Activated CD4-positive, alpha-beta T cell treated with anti-CD3 and anti-CD28 coated beads, Interleukin-2, amount 10 ng/mL, durations not matched to agents 7 days and 5 days (primary cell): ENCODE measurements at places on chromosomes 6 and 20. TPM values are rescaled to one million over a fixed set of nuclear protein-coding genes. Genes with fewer than 3 reads are reported as not detected.

Gene SGK2
- 0.40 TPM for total RNA-seq

Gene SAMD10
- total RNA-seq, result 17.2 TPM

GRCh38 chr6:21665392-21666200 lies 72.0 kb downstream of the SOX4 start:
- H3K27ac ChIP-seq, result no peak overlapping the region
- no peak for DNase-seq
- H3K36me3 ChIP-seq, result peaks cover 2% of the 10 kb centered on the region
- peaks cover 79% of the 10 kb centered on the region for H3K27me3 ChIP-seq

DNA sequence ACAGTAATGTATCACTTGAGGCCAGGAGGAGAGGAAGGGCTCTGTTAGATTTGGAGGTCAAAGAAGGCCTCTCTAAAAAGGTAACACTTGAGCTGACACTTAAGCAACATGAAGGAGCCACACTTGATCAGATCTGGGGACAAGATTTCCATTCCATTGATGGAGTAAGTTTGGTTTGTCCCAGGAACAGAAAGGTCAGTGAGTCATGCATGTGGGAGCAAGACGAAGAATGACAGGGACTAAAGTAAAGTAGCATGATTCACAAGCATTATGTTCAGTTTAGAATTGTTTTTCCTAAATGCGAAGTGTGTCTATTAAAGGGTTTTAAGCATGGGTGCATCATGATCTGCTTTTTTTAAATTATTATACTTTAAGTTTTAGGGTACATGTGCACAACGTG lies 47.4 kb downstream of the COL21A1 start:
- no peaks in the 10 kb centered on the region for H3K27me3 ChIP-seq
- H3K27ac ChIP-seq, result no peak overlapping the region
- H3K36me3 ChIP-seq, result no peaks in the 10 kb centered on the region

- H3K27ac ChIP-seq, result peak overlapping the region; percentile 77
- peaks cover 13% of the 10 kb centered on the region for H3K36me3 ChIP-seq
- H3K4me3 ChIP-seq, result peak overlapping the region; percentile 82
- H3K4me1 ChIP-seq, result peaks cover 62% of the 10 kb centered on the region
These were observed 1.6 kb downstream of the HLA-DQB1 start for GRCh38 chr6:32664827-32665362.

Gene OR2H1
- total RNA-seq, result not detected

DNA sequence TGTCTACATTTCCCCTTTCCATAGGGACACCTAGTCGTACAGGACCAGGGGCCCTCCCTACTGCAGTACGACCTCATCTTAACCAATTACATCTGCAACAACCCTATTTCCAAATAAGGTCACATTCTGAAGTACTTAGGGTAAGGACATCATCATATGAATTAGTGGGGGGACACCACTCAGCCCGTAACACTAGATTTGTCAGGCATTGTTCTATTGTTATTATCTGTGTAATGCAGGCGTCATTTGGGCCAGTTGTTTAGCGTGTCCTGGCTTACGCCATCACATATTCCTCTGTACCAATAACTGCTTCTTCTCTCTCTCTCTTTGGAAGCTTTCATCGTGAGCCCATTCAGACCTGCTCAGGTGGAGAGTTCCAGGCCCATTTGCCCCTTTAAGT lies 89.3 kb downstream of the CAP2 start:
- H3K36me3 ChIP-seq, result no peaks in the 10 kb centered on the region
- no peak overlapping the region for H3K4me3 ChIP-seq
- DNase-seq, result no peak
- H3K4me1 ChIP-seq, result no peaks in the 10 kb centered on the region
- H3K27me3 ChIP-seq, result no peaks in the 10 kb centered on the region
- no peak overlapping the region for H3K27ac ChIP-seq

Gene HMGCLL1
- not detected for total RNA-seq

Gene SPATS1
- not detected for total RNA-seq

GRCh38 chr6:69232008-69232407 lies 564.8 kb downstream of the LMBRD1 start:
- no peaks in the 10 kb centered on the region for H3K36me3 ChIP-seq
- H3K27me3 ChIP-seq, result no peaks in the 10 kb centered on the region
- no peak for DNase-seq
- no peaks in the 10 kb centered on the region for H3K4me1 ChIP-seq
- H3K4me3 ChIP-seq, result no peak overlapping the region
- H3K27ac ChIP-seq, result no peak overlapping the region

DNA sequence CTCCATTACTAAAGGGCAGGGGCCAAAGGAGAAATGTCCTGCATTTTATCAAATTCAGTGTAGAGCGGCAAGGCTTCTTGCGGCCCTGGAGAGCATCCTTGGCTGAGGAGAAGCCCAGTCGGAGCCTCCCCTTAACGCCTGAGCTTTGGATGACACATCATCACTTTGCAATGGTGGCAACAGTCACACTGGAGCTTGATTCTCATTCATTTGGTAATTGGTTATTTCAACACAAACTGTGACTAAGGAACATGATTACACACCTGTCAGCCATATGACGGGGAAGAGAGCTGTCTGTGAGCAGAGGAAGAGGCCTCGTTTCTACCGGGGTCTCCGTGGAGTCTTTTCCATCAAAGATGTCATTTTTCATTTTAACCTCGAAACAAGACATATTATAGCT lies 81.4 kb downstream of the SOBP start:
- no peaks in the 10 kb centered on the region for H3K36me3 ChIP-seq
- H3K27ac ChIP-seq, result no peak overlapping the region
- no peak for DNase-seq
- H3K4me1 ChIP-seq, result no peaks in the 10 kb centered on the region

DNA sequence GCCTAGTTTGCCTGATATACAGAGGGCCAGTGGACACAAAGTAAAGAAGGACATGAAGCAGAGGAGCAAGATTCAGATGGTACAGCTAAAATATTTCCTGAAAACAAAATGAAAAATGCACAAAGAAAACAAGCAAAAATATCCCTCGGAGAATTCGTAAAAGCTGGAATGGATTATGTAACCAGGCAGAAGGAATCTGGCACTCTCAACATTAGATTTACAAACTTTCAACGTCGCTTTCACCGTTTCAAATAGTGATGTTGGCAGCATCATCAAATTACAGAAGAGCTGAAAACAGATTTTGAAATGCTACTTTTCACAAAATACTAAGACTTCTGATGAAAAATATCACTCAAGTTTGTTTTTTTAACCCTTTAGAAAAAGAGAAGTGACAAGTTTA lies 11.7 kb downstream of the SMLR1 start:
- no peak for DNase-seq
- no peak overlapping the region for H3K4me3 ChIP-seq
- H3K36me3 ChIP-seq, result no peaks in the 10 kb centered on the region
- H3K27me3 ChIP-seq, result no peaks in the 10 kb centered on the region

- H3K27ac ChIP-seq, result no peak overlapping the region
- no peak overlapping the region for H3K4me3 ChIP-seq
- no peak for DNase-seq
- H3K27me3 ChIP-seq, result no peaks in the 10 kb centered on the region
These were observed 116.6 kb downstream of the PLCB4 start for GRCh38 chr20:9185511-9185910.

DNA sequence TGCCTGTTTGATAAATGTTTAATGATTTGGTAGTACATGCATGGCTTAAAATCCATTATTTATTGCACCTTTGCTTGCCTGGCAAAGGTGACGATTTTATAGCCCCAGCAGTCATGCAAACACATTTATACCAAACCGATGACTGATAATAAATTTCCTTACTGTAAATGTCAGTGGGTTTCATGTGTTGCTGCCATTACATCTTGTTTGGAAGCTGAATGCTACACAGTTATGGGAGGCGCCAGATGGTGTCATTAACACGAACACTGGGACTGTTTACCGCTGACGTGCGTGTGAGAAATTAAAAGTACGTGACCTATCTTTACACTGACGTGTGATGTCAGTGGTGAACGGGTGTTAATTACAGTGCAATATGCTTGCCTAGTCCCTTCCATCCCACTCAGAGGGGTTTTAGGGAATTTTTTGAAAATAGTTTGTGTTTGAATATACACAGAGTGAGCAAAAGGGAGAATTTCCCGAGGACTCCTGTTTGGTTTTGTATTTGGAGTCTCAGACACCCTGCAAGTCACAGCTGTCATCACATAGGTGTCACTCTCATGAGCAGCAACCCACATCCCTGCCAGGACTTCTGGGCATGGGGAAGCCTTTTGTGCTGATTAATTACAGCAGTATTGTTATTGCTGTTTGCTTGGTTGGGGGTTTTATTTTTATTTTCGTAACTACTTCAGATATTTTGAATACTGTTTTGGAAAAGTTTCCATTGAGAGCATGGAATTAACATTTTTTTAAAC lies 151.8 kb upstream of the INSM1 start:
- H3K4me1 ChIP-seq, result no peaks in the 10 kb centered on the region
- peaks cover 6% of the 10 kb centered on the region for H3K27me3 ChIP-seq
- H3K4me3 ChIP-seq, result no peak overlapping the region

DNA sequence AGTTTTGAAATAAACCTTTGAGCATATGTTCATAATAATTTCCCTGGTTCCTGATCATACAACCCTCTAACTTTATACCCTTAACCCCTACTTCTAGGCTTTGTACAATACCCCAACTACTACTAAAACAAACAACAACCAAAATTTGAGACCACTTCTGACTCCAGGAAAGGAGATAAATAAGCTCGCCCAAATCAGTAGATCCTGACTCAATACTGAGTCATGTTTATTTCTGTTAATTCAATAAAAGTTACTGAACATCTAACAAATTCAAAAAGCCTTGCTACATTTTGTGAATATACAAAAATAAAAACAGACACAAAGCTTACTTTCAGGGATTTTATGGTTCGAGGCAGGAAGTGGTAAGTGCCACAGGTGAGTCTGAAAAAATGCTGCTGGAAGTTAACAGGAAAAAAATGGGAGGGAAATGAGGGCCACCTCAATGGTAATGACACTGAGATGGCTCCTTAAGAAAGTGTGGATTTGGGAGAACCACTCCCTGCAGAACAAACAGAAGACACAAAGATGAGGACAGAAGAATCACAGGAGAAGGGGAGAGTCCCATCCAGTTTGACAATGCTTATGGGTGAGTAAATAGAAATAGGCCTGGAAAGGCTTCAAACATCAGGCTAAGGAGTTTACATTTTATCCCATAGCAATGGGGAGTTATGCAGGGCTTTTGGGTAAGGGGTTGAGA lies 63.4 kb downstream of the DST start:
- no peak overlapping the region for H3K4me3 ChIP-seq
- no peaks in the 10 kb centered on the region for H3K27me3 ChIP-seq
- no peaks in the 10 kb centered on the region for H3K36me3 ChIP-seq
- no peaks in the 10 kb centered on the region for H3K4me1 ChIP-seq
- H3K27ac ChIP-seq, result no peak overlapping the region
- no peak for DNase-seq

Gene MLIP
- not detected for total RNA-seq

Gene TNFRSF21
- 0.27 TPM for total RNA-seq

Gene ZBTB2
- 28.3 TPM for total RNA-seq

- DNase-seq, result no peak
- no peaks in the 10 kb centered on the region for H3K27me3 ChIP-seq
- no peak overlapping the region for H3K27ac ChIP-seq
- peaks cover 23% of the 10 kb centered on the region for H3K4me1 ChIP-seq
- H3K4me3 ChIP-seq, result no peak overlapping the region
These were observed 55.9 kb downstream of the MAP3K5 start for GRCh38 chr6:136736281-136736960.

- H3K27ac ChIP-seq, result no peak overlapping the region
- H3K27me3 ChIP-seq, result peaks cover 3% of the 10 kb centered on the region
- H3K4me3 ChIP-seq, result no peak overlapping the region
- no peaks in the 10 kb centered on the region for H3K36me3 ChIP-seq
- no peaks in the 10 kb centered on the region for H3K4me1 ChIP-seq
- DNase-seq, result no peak
These were observed 135.8 kb upstream of the FOXA2 start for GRCh38 chr20:22720206-22720605.

- no peak for DNase-seq
- peaks cover 3% of the 10 kb centered on the region for H3K27me3 ChIP-seq
- H3K36me3 ChIP-seq, result no peaks in the 10 kb centered on the region
These were observed 224.4 kb downstream of the OGFRL1 start for GRCh38 chr6:71513036-71513435.

DNA sequence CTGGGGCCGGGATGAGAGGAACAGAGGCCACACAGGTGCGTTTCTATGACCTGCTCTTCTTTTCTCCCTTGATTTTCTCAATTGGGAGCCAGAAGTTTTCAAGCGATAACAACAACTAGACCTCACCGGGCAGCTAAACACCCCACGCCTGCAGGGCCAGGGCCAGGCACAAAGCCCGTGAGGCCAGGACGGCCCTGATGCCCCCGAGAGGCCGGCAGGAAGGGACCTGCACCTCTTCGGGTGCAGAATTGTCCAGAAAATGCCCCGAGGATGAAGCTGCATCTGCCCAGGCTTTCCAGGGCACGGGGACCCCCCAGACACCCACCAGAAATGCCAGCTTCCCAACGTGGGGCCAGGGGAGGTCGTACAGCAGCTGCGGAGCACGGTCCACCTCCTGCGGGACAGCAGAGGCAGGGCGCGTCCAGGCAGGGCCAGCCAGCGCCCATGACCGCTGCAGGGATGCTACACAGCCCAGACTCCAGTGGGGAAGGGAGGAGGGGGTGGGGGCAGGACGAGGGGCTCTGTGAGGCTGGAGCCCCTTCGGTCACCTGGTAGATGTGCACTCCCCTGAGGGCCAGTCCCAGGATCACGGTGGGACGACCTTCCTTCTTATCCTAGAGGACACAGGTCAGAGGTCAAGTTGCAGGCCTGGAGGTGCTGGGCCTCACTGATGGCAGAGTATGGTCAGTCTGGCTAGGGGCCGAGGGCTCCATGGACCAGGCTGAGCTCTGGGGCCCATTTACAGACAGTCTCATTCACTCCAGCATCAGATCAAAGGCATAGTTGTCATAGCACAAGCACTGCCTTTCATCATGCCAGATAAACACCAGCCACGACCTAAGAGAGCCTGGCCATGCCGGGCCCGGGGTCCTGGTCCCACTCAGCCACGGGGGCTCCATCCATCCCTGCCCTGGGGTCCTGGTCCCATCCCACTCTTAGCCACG lies 16.4 kb downstream of the FRMD1 start:
- no peak for DNase-seq
- H3K4me3 ChIP-seq, result no peak overlapping the region
- H3K36me3 ChIP-seq, result no peaks in the 10 kb centered on the region

GRCh38 chr20:50919567-50919966 lies 11.7 kb downstream of the ADNP start:
- no peaks in the 10 kb centered on the region for H3K27me3 ChIP-seq
- H3K36me3 ChIP-seq, result peaks cover 30% of the 10 kb centered on the region
- peaks cover 49% of the 10 kb centered on the region for H3K4me1 ChIP-seq
- peak overlapping the region; percentile 1 for H3K27ac ChIP-seq
- no peak overlapping the region for H3K4me3 ChIP-seq

DNA sequence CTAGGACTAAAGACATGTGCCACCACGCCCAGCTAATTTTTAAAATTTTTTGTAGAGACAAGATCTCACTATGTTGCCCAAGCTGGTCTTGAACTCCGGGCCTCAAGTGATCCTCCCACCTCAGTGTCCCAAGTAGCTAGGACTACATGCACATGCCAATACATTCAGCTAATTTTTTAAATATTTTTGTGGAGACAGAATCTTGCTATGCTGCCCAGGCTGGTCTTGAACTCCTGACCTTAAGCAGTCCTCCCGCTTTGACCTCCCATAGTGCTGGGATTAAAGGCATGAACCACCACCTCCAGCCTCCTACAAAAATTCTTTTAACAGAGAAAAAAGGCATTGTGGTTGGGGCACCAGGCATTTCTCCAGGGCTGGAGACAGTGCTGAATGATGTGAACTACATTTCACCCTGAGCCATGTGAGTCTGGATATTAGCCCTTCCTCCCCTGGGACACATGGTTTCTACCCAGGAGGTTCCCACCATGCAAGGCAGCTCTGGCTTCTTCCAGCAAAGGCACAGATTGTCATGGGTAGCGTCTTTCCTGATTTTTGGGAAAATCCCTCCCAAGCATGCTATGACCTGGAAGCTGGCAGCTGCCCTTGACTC lies 36.3 kb upstream of the CMTR1 start:
- peaks cover 11% of the 10 kb centered on the region for H3K27me3 ChIP-seq
- no peaks in the 10 kb centered on the region for H3K4me1 ChIP-seq
- no peak overlapping the region for H3K4me3 ChIP-seq
- no peak for DNase-seq
- peaks cover 7% of the 10 kb centered on the region for H3K36me3 ChIP-seq
- H3K27ac ChIP-seq, result no peak overlapping the region
